ENCODE measurements at places on chromosomes 5 and 9.

DNA sequence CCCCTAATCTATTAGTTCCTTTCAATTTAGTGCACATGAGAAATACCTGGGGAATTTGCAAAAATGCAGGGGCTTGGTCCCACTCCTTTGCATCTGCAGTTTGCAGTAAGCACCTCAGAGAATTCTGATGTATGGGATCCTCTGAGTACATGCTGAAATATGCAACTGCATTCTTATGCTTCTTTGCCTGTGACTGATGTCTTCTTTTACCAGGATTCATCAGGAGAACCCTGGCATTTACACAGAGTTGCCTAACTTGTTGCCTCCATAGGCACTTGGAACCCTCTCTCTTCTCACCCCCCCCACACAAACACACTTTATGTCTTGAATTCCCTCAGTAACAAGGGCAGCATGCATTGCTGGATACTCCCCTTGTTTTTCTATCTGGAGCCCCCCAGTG is 173.1 kb downstream of the KDM4C start:
- peak; percentile 63 for DNase-seq

GRCh38 chr9:8579661-8580060 is 780.1 kb upstream of the DMAC1 start:
- no peak for DNase-seq

GRCh38 chr9:130426467-130426773 is 18.3 kb upstream of the ASS1 start:
- DNase-seq = no peak

DNA sequence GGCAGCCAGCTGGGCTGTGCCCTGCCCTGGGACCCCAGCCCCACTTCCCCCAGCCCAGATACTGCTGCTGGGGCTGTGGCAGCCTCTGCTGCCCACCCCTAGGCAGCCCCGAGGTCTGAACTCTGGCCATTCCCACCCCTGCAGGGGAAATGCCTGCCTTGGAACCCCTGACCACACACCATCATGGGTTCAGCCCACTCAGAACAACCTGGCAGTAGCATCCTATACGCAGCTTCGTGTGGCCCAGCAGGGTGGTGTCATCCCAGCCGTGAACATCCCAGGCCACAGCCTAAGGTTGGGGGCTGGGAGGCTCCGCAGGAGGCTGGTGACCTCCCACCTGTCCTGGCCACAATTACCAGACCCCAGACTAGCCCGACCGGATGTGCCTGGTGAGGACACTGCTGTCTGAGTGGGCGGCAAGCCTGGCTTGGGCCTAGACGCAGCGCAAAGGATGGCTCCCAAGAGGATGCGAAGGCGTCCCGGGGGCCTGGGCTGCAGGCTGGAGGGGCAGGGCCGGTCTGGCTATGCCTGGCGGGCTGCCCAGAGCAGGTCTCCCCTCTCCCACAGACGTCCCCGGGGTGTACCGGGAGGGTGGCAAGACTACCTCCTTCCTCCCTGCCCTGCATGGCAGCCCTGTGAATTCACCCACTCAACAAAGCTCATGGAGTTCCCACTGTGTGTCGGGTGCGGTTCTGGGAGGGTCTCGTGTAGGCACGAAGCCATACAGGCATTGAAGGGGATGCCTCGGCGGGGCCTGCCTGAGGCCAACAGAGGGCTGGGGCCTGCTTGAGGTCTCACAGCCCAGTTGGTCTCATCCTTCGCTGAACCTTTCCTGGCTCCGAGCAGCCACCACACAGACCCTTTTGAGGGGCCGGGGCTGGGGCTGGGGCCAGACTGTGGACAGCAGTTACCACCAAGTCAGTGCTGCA is 1.5 kb upstream of the SLC34A3 start:
- no peak for DNase-seq

GRCh38 chr5:127950707-127951391 is 132.7 kb upstream of the SLC12A2 start:
- peak; percentile 9 for DNase-seq

- DNase-seq = no peak
Measured at GRCh38 chr5:52876456-52876855, 88.7 kb downstream of the ITGA1 start.

DNA sequence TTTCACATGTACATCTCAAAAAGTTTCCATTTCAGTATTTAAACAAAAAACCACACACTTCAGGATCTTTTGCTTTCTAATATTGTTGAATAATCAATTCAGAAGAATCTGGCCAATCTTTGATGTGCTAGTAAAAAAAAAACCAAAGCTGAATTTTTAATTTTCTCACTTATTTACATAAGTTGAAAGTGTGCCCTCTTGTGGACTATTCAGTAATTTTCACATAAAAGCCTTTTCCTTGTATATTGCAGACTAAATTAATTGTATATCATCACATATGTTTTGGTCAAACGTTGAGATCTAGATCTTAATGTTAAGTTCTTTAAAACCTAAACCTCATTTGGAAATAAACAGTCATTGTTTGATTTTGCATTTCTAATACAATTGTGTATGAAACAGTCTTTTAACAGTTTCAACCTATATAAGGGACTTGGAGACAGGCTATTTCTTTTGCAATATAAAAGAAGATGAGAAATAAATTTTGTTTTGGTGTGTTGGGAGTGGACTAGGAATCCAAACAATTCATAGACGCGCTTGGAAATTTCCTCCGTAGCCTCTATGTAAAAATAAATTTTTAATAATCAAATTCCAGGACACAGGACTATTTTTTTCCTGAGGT is 68.1 kb downstream of the NIPBL start:
- peak; percentile 52 for DNase-seq

DNA sequence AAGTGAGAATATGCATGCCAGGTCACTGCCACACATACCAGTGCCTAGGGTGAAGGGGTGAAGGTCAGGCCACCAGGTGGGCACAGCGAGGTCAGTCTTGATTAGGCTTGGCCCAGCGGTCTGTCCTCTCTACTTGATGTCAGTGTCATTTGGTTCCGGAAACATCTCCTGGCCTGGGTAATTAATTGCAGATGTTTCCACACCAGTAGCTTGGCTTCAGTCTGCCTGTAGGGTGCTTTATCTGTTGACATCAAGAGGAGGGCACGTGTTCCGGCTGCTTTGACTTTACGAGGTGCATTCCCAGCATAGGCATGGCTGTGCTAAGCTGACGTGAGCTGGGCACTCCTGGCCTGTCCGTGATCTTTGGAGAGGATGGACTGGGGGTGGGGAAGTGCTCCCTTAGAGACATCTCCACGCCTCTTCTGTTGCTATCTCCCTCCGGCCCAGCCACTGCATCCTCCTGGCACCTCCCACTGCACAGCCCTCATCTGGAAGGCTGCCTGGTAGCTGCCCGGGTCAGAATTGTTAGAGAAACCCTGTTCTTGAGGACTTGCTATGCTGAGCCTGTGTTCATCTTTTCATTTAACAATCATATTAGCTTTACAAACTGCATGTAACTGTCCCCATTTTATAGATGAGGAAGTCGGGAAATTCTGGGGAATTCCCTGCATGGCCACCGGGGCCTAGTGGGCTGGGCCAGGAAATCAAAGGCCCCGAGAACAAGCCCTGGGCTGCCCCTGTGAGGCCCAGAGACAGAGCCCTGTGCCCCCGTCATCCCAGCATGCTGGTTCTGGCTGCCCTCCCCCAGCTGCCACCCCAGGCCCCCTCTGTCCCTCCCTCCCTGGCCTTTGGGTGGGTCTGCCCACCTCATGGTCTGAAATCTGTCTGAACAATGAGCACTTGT is 29.1 kb downstream of the JADE2 start:
- peak; percentile 100 for DNase-seq

DNA sequence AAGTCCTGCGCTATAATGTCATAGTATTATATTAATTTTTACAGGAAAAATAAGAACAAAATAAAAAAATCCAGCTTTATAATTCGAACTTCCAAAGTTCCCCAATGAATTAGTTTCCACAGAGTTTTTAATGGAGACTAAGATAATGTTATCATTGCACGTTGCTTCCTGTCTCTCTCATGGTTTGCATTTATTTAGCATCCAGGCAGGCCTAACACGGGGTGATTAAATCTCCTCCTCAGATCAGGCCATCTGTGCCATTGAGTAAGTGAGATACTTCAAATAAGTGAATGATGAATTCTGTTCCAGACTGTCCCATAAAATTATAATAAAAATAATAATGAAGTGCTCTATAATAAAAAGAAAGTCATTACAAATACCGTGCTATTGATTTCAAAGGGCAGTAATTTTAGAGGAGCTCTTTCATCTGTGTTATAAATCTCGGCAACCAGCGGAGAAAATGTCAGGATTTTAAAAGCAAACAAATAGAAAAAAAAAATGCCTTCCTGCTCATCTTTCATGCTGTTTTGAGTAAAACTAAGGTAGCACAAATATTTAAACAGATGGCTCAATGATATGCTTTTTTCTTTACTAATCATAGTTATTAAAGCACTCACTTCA is 570.6 kb upstream of the ZNF608 start:
- DNase-seq = peak; percentile 4

GRCh38 chr5:52531105-52531504 is 256.6 kb upstream of the ITGA1 start:
- no peak for DNase-seq

All from HFFc6 (cell line).